ENCODE measurements at places on chromosomes 12 and 14.

DNA sequence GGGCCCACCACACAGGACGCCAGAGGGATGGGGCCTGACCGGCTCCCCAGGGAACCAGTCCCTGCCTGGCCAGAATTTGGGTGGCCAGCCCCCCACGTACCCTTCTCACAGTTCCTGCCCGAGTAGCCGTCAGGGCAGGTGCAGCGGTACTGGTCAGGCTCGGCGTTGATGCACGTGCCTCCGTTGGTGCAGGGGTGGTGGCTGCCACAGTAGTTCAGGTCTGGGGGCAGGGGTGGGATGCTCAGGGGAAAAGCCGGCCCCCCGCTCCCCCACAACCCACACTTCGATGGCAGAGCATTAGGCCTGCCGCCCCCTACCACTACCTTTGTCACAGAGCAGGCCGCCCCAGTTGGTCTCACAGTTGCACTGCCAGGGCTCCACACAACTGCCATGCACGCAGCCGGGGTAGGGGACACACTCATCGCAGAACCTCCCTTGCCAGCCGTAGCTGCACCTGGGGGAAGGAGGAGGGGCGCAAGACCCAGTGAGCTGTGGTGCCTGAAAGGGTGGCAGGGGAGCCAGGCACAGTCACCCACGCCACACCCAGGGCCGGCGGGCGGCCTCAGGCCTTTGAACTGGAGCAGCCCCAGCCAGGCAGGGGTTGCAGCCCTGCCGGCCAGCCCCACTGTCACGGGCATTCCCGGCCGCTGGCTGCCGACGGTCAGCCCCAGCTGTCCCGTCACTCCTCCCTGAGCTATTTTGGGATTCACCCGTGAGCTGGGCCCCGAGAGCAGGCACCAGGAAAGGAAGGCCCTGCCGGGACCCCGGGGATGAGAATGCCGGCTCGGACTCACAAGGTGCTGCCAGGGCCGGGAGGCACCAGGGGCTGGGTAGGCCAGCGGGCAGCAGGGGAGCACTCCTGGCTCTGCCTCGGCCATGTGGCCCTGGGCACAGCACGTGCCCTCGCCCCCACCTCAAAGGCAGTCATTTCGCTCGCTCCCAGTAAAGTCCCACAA, 16.5 kb downstream of the JAG2 start:
- no peak for DNase-seq

DNA sequence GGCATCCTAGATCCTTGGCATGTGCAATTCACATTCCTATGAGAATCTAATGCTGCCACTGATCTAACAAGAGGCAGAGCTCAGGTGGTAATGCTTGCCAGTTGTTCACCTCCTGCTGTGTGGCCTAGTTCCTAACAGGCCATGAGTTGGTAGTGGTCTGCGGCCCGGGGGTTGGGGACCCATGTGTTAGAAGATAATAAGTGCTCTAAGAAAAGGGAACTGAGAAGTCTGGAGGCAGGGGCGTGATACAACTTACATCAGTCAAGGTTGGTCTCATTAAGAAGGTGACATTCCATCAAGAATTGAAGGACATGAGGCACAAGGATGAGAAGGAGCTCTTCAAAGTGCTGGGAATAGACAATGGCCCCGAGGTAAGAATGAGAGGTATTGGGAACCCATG, 49.3 kb downstream of the OVCH1 start:
- no peak for DNase-seq

DNA sequence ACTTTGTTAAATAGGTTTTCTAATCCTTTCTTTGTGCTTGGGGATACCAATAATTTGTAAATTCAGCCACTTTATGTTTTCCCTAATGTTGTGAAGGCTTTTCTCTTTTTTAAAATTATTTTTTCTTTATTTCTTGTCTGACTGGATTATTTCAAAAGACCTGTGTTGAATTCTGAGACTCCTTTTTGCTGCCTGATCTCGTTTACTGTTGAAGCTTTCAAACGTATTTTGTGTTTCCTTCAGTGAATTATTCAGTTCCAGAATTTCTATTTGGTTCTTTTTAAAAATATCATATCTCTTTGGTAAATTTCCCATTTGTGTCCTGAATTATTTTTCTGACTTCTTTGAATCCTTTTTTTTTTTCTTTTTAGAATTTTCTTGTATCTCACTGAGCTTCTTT, 241.6 kb downstream of the LRIG3 start:
- no peak for DNase-seq

DNA sequence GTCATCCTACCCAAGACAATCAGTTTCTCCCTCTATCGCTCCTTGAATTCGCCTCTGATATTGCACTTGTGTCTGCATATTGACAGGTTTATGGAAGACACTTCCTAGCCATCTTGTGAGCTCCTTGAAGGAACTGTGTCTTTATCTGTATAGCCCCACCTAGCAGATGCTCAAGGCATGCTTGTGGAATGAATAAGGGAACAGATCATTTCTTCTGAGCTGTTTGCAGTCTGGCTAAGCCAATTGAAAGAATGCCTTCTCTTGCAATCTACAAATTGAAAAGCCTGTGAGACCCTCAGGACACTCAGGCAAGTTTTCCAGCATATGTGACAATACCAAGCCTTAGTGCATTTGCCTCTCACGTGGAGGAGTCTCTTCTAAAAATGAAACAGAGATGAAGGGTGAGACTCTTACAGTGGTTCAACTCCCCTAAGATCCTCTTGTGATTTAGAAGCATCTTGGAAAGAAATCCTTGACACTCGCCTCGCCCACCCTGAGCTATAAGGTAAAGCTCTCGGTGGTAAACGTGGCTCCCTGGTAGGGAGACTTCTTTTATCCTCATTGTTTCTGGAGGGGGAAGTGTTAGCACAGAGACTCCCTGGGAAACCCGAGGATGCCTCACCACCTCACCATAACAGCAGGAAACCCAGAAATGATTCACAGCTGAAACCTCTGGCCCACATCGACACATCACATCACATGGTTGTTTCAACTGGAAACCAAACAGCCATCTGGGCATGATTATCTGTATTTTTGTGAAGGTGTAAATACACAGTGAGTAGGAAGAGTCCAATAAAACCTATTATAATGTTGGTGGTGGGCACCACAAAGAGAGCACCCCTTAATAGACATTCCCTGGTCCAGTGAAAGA, 112.3 kb upstream of the BCL2L14 start:
- DNase-seq: no peak

DNA sequence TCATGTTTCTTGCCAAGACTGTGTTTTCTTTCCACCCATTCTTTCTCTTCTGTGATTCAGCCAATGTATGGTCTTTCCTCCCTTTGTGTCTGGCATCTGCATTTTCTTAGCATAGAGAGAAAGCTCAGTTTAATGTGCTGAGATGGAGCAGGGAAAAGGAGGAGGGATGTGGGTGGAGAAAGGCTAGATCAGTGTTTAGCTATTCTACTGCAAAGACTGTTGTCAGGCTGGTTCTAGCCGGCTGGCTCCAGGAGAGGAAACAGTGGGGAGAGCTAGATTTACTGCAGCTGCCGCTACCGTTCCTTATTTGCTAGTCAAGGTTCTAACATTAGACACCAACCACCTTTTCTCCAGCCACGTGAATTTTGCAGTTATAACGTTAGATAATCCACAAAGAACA, 5.2 kb upstream of the RIMKLB start:
- no peak for DNase-seq

- DNase-seq: peak; percentile 29
Measured at GRCh38 chr14:68459480-68460136, 333.3 kb downstream of the ZFP36L1 start.

- no peak for DNase-seq
Measured at GRCh38 chr12:114194066-114194465, 211.9 kb downstream of the TBX5 start.

DNA sequence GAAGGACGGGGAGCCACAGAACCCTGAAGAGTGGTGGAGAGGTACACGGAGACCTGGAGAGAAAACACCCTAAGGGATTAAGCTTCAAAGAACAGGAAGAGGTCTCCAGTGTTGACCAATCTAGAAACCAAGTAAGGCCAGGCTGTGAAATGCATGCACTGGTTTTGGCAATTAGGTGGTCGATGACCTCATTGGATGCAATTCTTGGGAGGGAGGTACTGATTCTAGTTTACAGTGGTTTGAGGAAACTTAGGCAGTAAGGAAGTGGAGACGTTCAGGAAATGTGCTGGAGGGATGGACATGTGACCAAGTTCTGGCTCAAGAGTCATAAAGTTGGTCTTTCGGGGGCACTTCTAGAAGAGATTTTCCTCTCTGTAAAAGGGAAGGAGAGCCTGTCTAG, 91.3 kb upstream of the CEP83 start:
- DNase-seq: no peak

DNA sequence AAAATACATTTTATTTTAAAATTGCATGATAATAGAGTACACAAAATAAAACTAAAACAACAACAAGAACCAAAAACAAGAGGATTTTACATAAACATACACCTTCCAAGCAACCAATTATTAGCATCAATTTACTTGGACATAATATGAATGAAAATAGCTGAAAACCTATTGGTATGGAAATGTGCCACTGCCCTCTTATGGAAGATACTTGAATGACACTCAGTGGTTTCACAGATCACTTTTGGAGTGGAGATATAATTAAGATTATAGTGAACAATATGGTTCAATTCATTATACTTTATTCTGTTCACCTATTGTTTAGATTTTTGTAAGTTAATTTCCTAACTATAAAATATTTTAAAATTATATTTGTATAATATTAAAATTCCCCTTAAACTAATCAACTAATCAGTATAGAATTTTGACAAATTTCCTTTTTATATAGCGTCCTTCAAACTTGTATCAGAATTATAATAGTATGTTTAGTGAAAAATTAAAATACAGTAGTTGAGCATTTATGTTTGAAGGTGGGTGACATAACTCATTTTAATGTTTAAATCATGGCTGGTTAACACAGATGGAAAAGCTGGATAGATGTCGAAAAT, 70.1 kb downstream of the SLC6A15 start:
- DNase-seq: no peak

DNA sequence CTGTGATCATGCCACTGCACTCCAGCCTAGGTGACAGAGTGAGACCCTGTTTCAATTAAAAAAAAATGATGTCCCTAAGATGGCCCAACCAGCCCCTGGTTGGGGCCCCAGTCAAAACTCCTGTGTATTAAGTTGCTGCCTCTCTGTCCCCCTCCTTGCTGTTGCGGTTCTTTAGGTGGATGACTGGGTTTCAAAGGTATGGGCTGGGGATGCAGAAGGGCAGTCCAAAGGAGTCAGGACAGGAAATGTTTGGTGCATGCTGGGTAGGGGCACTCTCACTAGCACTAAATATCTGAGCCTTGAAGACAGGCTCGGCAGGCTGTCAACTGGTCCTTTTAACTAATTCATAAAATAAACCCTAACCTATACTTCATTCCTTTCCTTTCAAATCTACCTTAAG, 12.0 kb upstream of the PIP4K2C start:
- no peak for DNase-seq

GRCh38 chr14:87745507-87746118, 247.4 kb downstream of the GALC start:
- DNase-seq: peak; percentile 26

GRCh38 chr14:90785471-90785870, 30.8 kb downstream of the TTC7B start:
- DNase-seq: peak; percentile 44

DNA sequence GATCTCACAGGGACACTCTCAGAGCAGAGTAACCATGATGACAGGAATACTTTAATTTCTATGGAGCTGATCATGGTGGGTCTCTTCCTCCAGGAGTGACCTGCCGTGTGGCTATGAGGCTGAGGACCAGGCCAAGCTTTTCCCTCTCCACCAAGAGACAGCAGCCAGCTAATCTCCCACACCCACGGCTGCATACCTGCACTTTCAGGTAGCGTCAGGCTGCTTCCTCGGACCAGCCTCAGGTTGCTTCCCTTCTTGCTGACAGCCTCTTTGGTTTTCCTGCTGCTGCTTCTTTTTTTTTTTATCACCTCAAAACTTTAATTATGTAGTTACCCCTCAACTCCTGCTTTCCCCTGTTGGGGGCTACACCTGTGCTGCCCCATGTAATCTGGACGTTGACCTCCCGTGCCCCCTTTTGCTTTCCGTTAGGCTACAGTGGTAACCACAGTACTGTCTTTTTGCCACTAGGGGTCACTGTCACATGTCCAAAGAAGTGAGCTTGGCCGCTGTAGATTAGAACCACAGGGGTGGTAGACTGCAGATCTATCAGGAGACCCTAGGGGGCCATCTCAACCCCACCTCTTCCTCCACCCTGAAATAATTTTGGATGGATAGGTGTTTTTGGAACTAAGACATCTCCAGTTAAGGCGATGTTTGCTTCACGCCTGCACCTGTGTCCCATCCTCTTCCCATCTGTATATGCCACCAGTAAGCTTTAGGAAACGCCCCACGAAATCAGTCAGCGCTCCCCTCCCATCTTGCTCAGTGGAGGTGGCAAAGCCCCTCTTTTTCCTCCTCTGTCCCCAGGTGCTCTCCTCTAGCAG, 7.8 kb upstream of the PIP4K2C start:
- DNase-seq: peak; percentile 74

- peak; percentile 57 for DNase-seq
Measured at GRCh38 chr12:93573552-93574223, 1.2 kb downstream of the SOCS2 start.

GRCh38 chr12:75909714-75910656, 121.6 kb downstream of the PHLDA1 start:
- DNase-seq: no peak

DNA sequence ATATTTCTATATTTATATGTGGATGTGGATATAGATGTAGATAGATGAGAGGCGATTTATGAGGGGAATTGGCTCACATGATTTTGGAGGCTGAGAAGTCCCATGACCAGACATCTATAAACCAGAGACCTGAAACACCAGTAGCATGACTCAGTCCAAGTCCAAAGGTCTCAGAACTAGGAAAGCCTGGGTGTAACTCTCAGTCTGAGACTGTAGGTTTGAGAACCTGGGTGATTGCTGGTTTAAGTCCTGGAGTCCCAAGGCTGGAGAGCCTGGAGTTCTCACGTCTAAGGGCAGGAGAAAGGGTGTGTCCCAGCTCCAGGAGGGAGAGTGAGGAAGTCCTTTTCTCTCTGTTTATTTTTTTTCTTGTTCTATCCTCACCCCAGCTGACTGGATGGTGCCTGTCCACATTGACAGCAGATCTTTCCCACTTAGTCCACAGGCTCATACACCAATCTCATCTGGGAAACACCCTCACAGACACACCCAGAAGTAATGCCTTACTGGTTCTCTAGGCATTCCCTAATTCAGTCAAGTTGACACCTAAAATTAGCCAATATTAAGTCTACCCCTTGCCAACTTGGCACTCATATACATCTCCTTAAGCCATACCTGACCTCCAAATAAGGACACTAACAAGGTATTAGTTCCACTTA, 45.4 kb downstream of the EMP1 start:
- DNase-seq: no peak

- DNase-seq: no peak
Measured at GRCh38 chr14:66696326-66696725, 188.4 kb downstream of the GPHN start.

Data from CD14-positive monocyte (primary cell).